ENCODE measurements at places on chromosomes 5 and 9. TPM values are rescaled to one million over a fixed set of nuclear protein-coding genes. Genes with fewer than 3 reads are reported as not detected.
A peak's percentile ranks its signal among the peaks of the same experiment; 100 is the strongest.

The PCDHB13 gene
- 0.10 TPM for total RNA-seq

The PGM5 gene
- total RNA-seq, result not detected

The PCDHA9 gene
- not detected for total RNA-seq

The LCNL1 gene
- not detected for total RNA-seq

The ADGRV1 gene
- not detected for total RNA-seq

The SHROOM1 gene
- 8.0 TPM for total RNA-seq

The DNAJB5 gene
- total RNA-seq, result 1.7 TPM

- peaks cover 5% of the 10 kb centered on the region for H3K27me3 ChIP-seq
- no peak overlapping the region for H3K4me3 ChIP-seq
- H3K4me1 ChIP-seq, result no peaks in the 10 kb centered on the region
Measured at GRCh38 chr9:14532456-14533115, 160.6 kb downstream of the ZDHHC21 start.

GRCh38 chr9:35322075-35322885, 160.5 kb downstream of the UNC13B start:
- H3K4me1 ChIP-seq, result no peaks in the 10 kb centered on the region
- DNase-seq, result no peak
- H3K4me3 ChIP-seq, result no peak overlapping the region
- peaks cover 12% of the 10 kb centered on the region for H3K27me3 ChIP-seq
- no peak overlapping the region for H3K27ac ChIP-seq

DNA sequence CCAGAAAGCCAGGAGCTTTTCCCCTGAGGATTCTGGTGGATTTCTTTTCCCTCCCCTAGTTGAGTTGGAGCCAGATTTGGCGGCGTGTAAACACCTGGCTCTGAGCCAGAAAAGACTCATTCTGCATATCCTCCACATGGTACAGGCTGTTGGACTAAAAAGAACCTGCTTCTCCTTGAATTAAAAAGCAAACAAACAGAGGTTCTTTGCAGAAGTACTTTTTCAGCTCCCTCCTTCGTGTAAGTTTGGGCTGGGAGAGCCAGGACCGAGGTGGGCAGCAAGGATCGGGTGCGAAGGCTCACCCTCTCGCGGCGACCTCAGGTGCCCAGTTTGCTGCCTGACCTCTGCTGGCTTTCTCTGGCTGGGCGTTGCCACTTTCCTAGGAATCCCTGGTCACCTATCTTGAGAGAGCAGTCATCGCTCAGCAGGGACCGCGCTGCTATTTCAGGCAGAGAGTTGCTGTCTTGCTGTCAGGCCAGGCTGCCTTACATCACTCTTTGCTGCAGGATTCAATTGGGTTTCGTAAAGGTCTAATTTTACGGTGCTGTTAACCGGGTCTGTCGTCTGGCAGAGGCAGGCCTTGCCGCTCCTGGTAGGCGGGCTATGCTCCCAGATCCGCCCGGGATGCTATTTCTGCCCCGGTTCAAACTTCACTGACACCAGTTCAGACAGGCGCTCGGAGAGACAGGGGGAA, 3.2 kb downstream of the PAPPA start:
- peaks cover 51% of the 10 kb centered on the region for H3K27me3 ChIP-seq
- no peak overlapping the region for H3K4me3 ChIP-seq
- no peak overlapping the region for H3K27ac ChIP-seq
- DNase-seq, result no peak

DNA sequence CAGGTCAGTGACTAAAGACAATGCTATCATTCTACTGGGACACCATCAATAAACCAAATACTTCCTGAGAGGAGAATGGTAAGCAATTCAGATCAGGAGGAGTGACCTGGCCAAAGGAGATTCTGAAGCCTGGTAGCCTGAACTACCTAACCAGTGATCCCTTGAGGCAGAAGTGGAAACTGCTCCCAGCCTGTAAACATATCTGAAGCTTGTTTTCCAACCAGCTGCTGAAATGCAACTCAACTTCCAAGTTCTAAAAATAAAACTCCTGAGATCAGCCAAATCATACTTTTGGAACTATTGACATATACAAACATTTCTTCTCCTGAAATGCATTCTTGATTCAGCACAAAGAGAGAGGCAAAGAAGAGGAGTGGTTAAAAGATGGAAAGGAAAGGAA, 204.1 kb downstream of the EBF1 start:
- no peaks in the 10 kb centered on the region for H3K36me3 ChIP-seq
- no peaks in the 10 kb centered on the region for H3K4me1 ChIP-seq
- no peak overlapping the region for H3K27ac ChIP-seq
- DNase-seq, result no peak
- no peak overlapping the region for H3K4me3 ChIP-seq

GRCh38 chr9:128203024-128203706, at the start of gene DNM1:
TSS of gene DNM1 (plus strand) at chr9:128203379. CDS start at chr9:128203471, 92 bp downstream.
- DNase-seq, result peak; percentile 71
- no peaks in the 10 kb centered on the region for H3K36me3 ChIP-seq
- H3K4me3 ChIP-seq, result peak within 1 kb of the TSS; percentile 80
- peaks cover 7% of the 10 kb centered on the region for H3K4me1 ChIP-seq

- DNase-seq, result no peak
- H3K4me1 ChIP-seq, result no peaks in the 10 kb centered on the region
- no peak overlapping the region for H3K27ac ChIP-seq
- H3K27me3 ChIP-seq, result peaks cover 16% of the 10 kb centered on the region
- no peaks in the 10 kb centered on the region for H3K36me3 ChIP-seq
Measured at GRCh38 chr5:155655569-155655968, 642.0 kb downstream of the KIF4B start.

- no peaks in the 10 kb centered on the region for H3K27me3 ChIP-seq
- no peak overlapping the region for H3K27ac ChIP-seq
- no peak for DNase-seq
- H3K4me1 ChIP-seq, result no peaks in the 10 kb centered on the region
Measured at GRCh38 chr5:86757824-86758223, 140.1 kb downstream of the COX7C start.

DNA sequence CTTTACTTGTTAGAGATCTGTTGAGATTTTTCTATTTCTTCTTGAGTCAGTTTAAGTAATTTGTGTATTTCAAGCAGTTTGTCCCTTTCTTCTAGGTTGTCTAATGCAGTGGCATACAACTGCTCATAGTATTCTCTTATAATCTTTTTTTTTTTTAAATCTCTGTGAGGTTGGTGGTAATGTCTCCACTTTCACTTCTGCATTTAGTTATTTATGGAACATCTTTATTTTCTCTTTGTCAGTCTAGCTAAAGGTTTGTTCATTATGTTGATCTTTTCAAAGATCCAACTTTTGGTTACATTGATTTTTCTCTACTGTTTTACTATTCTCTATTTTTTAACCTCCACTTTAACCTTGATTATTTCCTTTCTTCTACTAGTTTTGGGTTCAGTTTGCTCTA, 13.8 kb downstream of the FOXE1 start:
- H3K27me3 ChIP-seq, result peaks cover 48% of the 10 kb centered on the region
- peaks cover 32% of the 10 kb centered on the region for H3K36me3 ChIP-seq
- H3K4me1 ChIP-seq, result no peaks in the 10 kb centered on the region
- DNase-seq, result no peak

- H3K36me3 ChIP-seq, result no peaks in the 10 kb centered on the region
- H3K4me1 ChIP-seq, result peaks cover 20% of the 10 kb centered on the region
- no peaks in the 10 kb centered on the region for H3K27me3 ChIP-seq
- H3K27ac ChIP-seq, result no peak overlapping the region
- H3K4me3 ChIP-seq, result no peak overlapping the region
- no peak for DNase-seq
Measured at GRCh38 chr9:113156880-113157279, 6.1 kb downstream of the SLC31A2 start.

DNA sequence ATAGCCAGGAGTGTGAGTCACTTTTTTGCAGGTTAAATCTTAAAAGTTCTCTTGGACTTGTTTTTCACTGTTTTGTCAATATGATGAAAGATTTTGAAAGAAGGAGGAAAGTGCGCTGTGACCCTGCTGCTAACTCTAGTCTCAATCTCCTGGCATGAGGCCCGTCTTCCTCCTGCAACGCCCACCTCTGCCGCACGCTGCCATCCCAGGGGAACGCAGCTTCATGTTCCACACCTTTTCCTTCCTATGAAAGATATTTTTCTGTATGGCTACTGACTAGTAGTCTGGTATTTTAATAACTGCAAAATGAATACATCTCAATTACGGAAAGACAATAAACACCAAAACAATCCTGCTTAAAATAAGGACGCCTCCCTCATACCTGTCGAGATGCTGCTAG, 8.3 kb downstream of the PPIC start:
- no peak for DNase-seq
- H3K4me1 ChIP-seq, result no peaks in the 10 kb centered on the region
- H3K36me3 ChIP-seq, result no peaks in the 10 kb centered on the region
- no peak overlapping the region for H3K27ac ChIP-seq

DNA sequence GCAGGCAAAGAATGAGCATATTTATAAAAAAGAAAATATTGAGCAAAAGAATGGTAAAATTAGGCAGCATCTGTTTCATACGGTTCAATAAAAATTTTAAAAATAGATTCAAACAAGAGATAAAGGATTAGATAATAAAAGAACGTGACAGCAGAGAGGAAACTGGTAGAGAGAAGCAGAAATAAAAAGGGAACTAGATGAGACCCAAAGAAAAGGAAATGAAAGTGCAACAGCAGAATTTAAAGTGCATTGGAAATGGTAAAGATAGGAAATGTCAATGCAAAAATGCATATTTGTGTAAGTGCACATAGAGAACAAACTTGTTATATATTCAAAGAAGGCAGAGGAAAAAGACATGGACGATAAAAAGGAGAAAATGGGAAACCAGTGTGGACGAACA, 70.2 kb downstream of the SUSD1 start:
- H3K4me3 ChIP-seq, result no peak overlapping the region
- no peaks in the 10 kb centered on the region for H3K27me3 ChIP-seq
- peak overlapping the region; percentile 6 for H3K27ac ChIP-seq

DNA sequence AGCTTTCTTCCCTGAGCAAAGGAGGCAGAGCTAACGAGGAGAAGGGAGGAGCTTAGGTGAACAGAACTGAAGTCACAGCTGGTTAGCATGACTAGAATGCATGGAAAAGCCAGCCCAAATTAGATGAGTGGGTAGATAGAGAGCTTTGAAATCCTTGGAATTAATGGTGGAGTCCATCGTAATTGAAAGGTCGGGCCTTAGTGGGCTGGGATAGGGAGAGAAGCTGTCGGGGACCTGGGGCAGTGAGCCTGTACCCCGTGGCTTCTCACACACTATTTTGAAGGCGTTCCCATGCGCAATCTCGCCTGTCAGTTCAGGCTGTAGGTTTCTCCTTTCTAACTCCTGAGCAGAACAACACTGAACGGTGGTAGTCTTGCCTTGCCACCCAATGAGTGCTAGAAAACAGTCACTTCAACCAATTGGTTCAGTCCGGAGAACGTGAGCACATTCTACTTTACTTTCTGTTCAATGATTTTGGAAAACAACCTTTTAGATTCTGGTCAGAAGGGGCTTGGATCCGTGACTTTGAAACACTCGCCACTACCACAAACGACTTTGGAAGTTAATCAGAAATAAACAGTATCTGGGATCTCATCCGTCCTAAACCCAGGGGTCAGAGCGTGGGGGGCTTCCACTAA, 655 bp upstream of the RAI14 start:
- peaks cover 21% of the 10 kb centered on the region for H3K27me3 ChIP-seq
- peaks cover 16% of the 10 kb centered on the region for H3K4me1 ChIP-seq
- no peaks in the 10 kb centered on the region for H3K36me3 ChIP-seq
- H3K27ac ChIP-seq, result peak overlapping the region; percentile 76
- peak overlapping the region; percentile 91 for H3K4me3 ChIP-seq

- H3K36me3 ChIP-seq, result no peaks in the 10 kb centered on the region
- no peak overlapping the region for H3K4me3 ChIP-seq
- H3K4me1 ChIP-seq, result no peaks in the 10 kb centered on the region
- no peak overlapping the region for H3K27ac ChIP-seq
Measured at GRCh38 chr5:72393052-72393451, 72.9 kb downstream of the PTCD2 start.

GRCh38 chr9:93076792-93077128, 18.3 kb downstream of the SUSD3 start:
- H3K27ac ChIP-seq, result peak overlapping the region; percentile 17
- peaks cover 11% of the 10 kb centered on the region for H3K4me1 ChIP-seq
- H3K27me3 ChIP-seq, result peaks cover 22% of the 10 kb centered on the region
- no peak for DNase-seq
